Stimulated activated CD4-positive, alpha-beta T cell treated with anti-CD3 and anti-CD28 coated beads, Interleukin-1b, Interleukin-23, amount 100 ng/mL, for 1 hour (primary cell): ENCODE measurements at places on chromosomes 4 and X.

DNA sequence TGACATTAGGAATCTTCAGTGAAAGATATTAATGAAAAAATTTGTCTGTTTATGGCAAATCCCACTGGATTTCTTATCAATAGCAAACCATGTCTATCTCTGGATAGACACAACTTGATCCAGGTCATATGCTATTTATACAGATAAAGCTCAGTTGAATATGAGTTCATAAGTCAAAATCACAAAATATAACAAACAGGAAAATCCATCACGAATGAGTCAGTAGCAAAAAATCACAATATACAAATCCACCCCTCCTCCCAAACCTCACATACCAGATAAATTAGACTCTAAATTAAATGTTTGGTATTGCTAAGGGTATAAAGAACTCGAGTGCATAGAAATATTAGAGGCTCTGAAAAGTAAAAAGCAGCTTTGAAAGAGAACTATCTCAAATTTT lies 420.5 kb downstream of the TLL1 start:
- no peak for DNase-seq

DNA sequence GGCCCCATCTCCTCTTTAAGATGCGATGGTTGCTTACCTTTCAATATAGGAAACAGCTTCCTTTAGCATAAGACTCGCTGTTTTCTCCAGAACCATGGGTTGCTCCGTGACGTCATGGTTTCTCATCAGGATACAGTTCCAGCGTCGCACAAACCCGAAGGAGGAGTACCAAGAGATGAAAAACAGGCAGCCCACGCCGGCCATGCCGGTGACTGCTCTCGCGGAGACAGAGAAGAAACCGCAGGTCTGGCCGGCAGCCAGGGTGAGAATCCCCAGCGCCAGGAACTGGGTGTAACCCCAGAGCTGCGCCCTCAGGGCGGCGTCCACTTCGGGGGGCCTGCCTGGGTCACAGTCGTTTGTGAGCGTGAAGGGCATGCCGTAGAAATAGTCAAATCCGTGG lies 11.4 kb downstream of the ARSD start:
- DNase-seq, result no peak

DNA sequence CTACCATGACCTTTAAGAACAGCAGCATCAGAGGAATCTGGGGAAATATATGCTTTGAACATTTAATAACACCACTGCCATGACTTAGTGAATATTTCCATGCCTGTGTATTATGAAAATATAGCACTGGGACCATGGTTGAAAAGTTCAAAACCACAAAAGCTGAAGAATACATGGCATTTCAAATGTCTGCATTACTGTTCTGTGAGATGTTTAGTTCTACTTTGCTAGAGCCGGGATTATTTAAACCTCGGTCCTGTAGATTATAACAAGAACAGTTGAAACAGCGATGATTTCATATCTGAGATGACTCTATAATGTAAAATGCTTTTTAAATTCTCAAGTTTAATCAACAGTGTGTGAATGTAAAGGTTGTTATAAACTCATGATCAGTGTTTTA lies 126.7 kb upstream of the AGA start:
- DNase-seq, result no peak

DNA sequence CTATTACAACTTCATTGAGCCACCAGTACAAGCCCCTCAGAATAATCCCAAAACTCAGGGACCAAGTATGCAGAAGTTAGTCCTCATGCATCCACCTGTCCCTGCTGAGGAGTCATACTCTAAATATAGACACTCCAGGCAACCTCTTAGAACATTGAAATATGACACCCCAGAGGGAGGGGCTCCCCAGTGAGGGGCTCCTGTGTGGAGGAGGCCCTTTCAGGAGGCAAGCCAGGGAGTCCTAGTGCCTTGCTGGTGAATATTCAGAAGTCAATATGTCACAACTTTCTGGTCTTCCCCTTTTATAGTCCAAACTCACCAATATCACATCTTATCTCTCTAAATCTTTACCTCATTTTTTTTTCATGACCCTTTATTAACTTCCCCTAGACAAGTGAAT lies 1.6 kb upstream of the ARMCX6 start:
- no peak for DNase-seq

DNA sequence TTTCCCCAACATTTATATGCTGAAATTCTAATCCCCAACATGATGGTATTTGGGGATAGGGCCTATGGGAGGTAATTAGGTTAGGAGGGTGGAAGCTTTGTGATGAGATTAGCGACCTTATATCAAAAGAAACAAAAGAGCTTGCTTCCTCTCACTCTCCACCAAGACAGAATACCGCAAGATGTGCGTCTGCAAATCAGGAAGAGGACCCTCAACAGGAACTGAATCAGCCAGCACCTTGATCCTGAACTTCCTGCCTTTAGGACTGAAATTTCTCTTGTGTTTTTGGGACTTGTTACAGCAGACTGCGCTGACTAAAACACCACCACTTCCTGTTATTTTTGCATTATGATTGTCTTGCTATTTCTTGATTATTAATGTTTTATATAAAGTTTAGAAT lies 1889.4 kb downstream of the C4orf33 start:
- no peak for DNase-seq

DNA sequence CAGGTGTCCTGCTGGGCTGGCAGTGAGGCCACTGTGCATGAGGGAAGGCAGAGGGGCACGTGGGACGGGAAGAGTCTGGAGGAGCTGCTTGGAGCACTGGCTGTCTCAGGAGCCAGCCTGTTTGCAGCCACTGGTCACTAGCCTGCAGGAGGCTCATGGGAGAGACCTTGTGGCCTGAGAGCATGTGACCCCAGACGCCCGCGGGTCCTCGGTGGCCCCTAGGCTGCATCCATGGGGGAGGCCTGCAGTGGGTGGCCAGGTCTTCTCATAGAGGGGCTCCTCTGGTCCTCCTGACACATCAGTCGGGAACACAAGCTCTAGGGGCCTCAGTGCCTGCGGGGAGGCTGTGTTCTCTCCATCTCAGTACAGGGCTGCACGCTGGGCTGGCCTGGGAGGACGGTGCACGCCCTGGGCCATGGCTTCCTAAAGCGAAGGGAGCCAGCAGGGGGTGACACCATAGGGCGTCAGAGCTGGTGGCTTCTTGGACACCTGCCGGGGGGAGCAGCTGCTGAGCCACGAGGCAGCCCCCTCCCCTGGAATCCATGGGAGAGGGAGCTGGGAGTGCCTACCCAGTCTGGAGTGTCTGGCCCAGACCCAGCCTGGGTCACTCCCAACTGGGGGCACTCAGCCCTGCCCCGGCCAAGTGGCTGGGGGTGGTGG lies 12.3 kb downstream of the NAT8L start:
- DNase-seq, result no peak
